ENCODE measurements at places on chromosomes 13 and 19.

- DNase-seq = no peak
These were observed 612.7 kb upstream of the GPC6 start for GRCh38 chr13:92613921-92614320.

DNA sequence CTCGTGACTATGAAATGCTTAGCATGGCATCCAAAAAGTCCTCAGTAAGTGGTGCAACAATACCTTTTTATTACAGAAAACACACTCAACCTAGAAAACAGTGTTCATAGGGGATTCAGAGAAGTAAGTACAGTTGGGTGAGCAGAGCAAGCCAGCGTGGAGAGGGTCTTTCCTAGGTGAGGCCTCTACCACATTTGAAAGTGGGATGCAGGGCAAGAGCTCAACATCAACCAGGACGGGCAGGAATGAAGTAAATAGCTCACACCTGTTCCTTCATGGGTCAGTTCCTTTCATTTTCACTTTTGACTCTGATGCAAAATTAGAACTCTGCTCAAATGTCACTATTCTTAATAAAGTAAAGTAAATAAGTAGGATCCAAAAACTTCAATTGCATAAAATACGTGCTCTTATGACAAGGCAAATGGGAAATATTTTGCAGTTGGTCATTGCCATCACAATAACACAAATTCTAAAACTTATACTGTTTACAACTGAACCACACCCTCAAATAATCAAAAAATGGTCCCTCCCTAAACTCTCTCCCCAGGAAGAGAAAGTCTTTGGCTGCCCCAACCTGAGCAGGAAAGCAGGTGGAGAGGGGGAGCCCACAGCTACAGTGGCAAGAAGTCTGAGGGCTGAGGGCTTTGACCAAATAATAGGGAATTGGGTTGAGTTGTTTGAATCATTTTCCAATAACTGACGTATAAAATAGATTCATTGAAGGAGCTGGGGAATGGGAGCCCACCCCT lies 20.2 kb downstream of the CHAMP1 start:
- DNase-seq = no peak

GRCh38 chr19:2594319-2594718 lies 108.2 kb downstream of the GNG7 start:
- no peak for DNase-seq

GRCh38 chr13:41751734-41752445 lies 209.0 kb downstream of the VWA8 start:
- DNase-seq = no peak

- no peak for DNase-seq
These were observed 13.6 kb upstream of the PEPD start for GRCh38 chr19:33535226-33535625.

Data from HEK293T (cell line).